CD4-positive, alpha-beta memory T cell (primary cell): ENCODE measurements at places on chromosomes 7 and 10. TPM values are rescaled to one million over a fixed set of nuclear protein-coding genes. Genes with fewer than 3 reads are reported as not detected.

PRLHR gene
- not detected for total RNA-seq

SGMS1 gene
- total RNA-seq, result 28.8 TPM

ELN gene
- not detected for total RNA-seq

ZNF736 gene
- total RNA-seq, result 43.6 TPM

SFMBT2 gene
- 20.0 TPM for total RNA-seq

IDE gene
- 38.4 TPM for total RNA-seq

LRMDA gene
- total RNA-seq, result not detected

CASD1 gene
- 27.3 TPM for total RNA-seq

- no peak for DNase-seq
Observed at GRCh38 chr7:27950123-27950522, 210.2 kb downstream of the TAX1BP1 start.

GRCh38 chr7:151586531-151587260, 67.0 kb upstream of the RHEB start:
- DNase-seq, result no peak

DNA sequence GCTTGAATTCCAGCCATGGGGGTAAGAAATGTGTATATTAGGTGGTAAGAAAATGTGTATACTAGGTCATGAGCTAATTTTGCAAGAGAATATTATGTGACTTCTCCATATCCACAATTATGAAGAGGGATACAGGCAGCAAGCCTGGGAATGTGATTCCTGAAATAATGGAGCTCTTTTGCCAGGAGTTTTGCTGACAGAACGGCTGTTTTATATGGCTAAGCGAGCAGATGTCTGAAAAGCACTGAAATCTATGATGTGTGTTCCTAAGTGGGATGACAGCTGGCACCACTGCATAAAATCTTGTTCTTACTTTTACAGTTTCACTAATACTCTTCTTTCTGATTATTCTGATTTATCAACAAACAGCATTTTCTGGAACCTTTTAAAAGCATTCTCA, 386.0 kb upstream of the HPS1 start:
- DNase-seq, result no peak

DNA sequence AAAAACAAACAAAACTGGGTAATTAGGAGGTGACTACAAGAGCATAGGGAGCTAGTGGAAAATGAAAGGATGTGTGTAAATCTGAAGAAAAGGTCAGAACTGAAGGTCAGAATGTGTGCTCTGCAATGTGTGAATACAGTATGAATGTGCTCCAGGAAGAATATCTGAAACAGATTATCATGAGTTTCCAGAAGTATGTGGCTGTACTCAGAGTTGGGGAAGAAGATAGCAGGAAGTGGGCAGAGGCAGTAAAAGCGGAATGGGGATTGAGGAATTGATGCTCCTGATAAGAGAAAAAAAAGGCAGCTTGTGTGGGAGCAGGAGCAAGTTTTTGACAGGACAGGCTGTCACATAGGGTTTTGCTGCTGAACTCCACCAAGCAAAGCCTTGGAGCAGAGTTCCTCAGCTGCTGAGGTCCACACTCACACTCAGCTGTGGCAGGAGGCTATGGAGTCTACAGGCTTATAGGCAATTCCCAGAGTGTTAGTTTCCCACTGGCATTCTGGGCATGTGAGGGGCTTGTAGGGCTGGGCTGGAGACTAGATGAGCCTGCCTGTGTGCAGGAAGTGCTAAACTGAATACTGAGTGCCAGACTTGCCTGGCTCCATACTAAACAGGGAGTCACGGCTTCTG, 22.9 kb downstream of the H2AZ2 start:
- DNase-seq, result no peak

GRCh38 chr10:44462338-44462914, 77.5 kb upstream of the CXCL12 start:
- DNase-seq, result no peak

GRCh38 chr7:86645676-86646276, 2.1 kb downstream of the GRM3 start:
- no peak for DNase-seq

DNA sequence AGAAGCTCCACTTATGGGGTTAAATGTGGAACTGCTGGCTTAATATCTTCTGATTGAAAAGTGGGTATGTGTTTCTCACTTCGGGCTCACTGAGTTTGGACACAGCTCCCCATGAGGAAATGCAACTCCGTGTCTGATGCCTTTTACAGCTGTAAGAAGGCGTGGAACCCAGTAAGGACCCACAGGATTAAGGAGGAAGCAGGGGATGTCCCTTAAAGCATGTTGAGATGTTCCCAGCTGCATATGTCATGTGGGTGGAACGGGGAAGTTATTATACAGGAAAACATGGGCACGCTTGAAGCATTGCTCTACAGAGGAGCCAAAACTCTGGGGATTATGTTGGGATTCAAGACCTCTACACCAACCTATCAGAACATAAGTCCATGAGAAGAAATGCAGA, 224.4 kb downstream of the NEBL start:
- DNase-seq, result no peak

DNA sequence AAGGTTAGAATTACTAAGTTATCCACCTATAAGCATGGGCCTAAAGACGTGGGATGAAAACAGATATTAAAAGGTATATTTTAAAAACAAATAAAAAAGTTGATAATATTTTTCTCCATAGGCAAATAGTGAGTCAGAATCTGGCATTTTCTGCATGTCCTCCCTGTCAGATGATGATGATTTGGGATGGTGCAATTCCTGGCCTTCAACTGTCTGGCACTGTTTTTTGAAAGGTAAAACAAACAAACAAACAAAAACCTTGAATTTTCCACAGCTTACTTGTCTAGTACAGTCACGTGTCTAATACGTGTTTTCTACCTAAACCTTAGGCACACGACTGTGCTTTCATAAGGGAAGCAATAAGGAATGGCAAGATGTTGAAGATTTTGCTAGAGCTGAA, 17.4 kb downstream of the HBP1 start:
- no peak for DNase-seq

GRCh38 chr10:104515678-104516199, 125.4 kb upstream of the SORCS3 start:
- no peak for DNase-seq

GRCh38 chr10:125567529-125567928, 115.4 kb downstream of the TEX36 start:
- DNase-seq, result no peak

GRCh38 chr7:80726666-80727065, 88.2 kb downstream of the CD36 start:
- no peak for DNase-seq

- DNase-seq, result no peak
Observed at GRCh38 chr7:127995881-127996215, 35.4 kb downstream of the LRRC4 start.

DNA sequence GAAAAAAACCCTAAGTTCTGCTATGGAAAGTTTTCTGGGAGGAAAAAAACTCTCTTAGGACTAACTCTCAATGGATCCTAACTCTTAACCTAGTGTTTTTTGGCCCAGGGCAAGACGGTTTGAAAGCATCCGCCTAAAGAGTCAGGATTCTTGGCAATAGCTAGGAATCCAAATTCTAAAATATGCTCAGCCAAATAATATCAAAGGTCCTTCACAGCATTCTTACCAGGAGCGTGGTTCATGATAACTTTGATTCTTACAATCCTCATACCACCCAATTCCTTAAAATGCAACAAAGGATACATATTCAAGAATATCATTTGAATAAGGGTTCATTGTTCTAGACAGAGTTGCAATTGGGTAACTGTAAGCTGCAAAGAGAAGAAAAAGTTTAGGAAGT, 21.3 kb downstream of the CPA1 start:
- DNase-seq, result no peak

DNA sequence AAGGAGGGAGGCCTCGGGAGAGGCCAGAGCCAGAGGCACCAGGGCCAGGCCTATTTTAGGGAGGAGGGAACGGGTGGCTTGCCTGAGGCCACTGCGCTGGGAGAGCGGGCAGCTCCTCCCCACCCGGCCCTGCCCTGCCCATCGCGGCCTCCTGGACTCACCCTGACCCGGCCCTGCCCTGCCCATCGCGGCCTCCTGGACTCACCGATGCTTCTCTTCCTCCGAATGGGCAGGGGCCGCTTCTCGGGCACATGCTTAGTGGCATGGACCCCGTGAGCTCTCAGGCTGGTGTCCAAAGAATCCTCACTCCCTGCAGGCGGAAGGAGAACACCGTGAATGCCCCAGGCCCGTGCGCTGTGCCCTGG, 7.5 kb downstream of the PDGFA start:
- no peak for DNase-seq

GRCh38 chr7:36191292-36191920, 38.4 kb downstream of the EEPD1 start:
- no peak for DNase-seq

GRCh38 chr7:69108097-69108496, 490.2 kb upstream of the AUTS2 start:
- DNase-seq, result no peak

DNA sequence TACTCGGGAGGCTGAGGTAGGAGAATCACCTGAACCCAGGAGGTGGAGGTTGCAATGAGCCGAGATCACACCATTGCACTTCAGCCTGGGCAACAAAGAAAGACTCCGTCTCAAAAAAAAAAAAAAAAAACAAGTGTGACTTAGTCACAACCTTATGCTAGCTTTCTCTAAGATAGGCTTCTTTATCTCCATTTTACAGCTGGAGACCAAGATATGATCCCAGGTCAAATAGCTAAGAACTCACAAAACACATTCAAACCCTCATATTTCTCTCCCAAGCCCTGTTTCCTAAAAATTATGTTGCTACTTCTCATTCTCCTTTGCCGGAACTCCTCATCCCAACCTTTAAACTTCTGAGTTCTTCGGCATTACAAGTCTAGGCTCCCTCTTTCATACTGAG, 13.0 kb upstream of the DHTKD1 start:
- DNase-seq, result no peak

GRCh38 chr7:229184-229964, 37.0 kb downstream of the FAM20C start:
- no peak for DNase-seq

DNA sequence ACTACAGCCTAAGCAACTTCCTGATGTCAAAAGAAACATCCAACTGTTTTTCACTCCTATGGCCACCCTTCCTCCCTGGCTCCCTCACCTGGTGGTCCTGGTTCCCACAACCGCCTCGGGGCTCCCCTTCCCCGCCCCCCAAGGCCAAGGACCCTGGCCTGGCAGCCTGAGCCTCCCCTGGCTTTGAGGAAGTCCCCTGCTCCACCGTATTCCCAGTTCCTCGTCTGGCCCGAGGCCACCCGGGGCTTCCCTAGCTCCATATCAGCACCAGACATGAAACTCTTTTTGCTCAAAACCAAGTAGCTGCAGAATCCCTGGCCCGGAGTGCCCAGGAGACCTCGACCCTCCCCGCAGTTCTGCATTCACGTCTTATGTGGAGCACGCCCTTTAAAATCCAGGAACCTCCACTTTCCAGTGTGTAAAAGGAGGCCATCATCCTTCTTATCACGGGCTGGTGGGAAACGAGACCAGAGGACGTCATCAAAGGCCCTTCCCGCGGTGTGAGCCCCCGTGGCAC, 82.9 kb downstream of the PRKAG2 start:
- DNase-seq, result no peak

- DNase-seq, result no peak
Observed at GRCh38 chr10:29860166-29860565, 199.2 kb downstream of the JCAD start.

DNA sequence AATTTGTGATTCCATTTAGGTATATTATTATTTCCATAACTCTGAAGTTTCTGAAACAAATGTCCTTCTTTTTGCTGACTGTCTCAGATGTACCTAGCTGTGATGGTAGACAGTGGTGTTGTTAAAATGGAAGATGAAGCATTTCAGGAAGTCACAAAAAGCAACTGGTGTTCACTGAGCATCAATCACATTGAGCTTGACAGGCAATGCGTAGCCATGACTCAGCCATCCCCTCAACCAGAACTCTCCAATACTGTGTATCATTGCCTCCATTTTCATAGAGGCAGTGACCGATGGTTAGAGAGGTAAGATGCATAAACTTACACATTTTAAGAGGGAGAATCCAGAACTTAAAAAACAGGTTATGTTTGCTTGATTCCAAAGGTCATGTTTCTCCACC, 434.0 kb downstream of the INHBA start:
- no peak for DNase-seq

- DNase-seq, result no peak
Observed at GRCh38 chr10:90917238-90917967, 3.5 kb downstream of the ANKRD1 start.

DNA sequence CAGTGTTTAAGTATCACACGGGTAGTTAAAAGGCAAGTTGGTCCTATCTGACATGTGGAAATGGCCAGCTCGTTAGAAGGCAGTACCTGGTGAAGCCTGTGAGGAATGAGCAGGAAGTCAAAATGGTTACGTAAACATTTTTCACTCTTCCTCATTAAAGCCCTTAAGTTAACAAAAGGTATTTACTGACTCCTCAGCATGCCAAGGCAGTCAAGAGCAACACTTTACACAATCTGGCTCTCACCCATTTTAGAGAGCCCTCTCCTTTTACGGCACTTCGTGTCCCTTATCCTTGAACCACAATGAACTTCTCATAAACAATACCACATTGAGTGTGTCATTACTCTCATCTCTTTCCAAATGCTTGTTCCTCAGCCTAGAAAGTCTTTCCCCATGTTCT, 11.0 kb upstream of the RSBN1L start:
- DNase-seq, result no peak

- DNase-seq, result no peak
Observed at GRCh38 chr7:115269486-115269885, 347.6 kb downstream of the MDFIC start.

DNA sequence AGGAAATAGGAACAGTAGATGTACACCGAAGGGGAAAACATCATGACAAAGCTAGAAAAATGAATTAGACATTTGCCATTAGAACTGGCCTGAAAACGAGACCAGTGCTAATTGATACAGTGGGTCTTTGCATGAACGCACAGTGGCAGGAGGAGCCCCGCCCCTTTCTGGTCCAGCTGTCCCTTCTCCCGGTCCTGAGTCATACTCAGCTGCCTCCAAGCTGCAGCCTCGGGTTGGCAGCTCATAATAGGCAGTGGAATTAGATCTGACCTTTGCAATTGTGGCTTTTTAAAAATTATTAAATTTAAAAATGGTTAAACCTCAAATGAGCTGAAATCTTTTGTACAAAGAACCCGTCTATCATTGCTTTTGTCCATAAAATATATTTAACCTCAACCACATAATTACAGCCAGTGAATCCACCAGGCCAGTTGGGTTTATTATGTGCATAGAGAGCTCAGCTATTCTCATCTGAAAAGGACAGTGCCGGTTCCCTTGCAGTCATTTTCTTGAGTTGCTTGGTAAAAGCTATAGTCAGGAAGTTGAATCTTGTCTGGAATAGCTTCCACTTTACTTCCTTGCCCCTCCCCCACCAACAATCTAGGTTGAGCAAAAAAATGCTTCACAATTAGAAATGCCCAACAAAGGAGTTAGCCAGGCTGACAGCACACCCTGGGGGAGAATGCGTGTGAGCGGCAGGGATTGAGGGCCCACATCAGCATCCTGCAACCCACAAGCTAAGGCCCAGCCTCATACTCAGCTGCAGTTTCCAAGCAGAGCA, 147.1 kb downstream of the BUB3 start:
- no peak for DNase-seq

DNA sequence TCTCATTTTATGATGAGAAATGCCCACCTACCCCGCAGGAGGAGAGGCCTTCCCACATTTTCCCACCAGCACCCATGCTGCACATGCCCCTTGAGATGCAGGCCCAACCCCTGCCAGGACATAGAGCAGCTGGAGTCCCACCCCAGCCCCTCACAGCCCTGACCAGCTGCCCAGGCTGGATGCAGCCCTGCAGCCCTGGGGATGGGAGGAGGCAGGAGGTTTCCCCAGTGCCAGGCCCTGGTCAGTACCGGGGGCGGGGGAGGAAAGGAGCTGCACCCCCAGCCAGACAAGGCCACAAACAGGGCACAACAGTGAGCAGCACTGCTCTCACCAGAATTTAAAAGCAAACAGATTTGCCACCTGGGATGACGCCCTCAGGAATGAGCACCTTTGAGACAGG, 196.1 kb downstream of the PTPRN2 start:
- no peak for DNase-seq
